Stimulated activated CD4-positive, alpha-beta T cell treated with anti-CD3 and anti-CD28 coated beads, Interleukin-2, amount 100 ng/mL, for 24 hours (primary cell): ENCODE measurements at places on chromosomes 7 and 10.
A peak's percentile ranks its signal among the peaks of the same experiment; 100 is the strongest.

- no peak for DNase-seq
Measured at GRCh38 chr10:115118346-115118745, 25.2 kb downstream of the ATRNL1 start.

GRCh38 chr7:109844362-109844761, 1246.6 kb upstream of the LRRN3 start:
- no peak for DNase-seq

GRCh38 chr10:132044803-132045202, 20.9 kb upstream of the JAKMIP3 start:
- DNase-seq, result no peak

DNA sequence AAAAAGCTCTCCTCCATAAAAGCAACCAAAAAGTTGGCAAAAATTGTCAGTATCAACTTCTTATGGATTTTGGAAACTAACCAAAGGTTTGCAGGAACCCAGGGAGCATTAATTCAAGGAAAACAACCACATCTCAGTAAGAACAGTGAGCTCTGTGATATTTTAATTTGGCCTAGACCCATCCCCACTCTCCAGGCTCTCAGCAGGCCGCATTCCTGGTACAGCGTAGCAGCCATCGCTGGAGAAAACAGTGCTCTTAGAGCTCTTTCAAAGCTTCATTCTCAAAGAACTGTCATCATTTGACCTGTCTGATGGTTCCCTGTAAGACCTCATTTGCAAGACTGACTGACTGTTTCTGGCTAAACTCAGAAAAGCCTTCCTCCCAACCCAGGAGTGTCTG, 81.9 kb downstream of the NUDCD3 start:
- no peak for DNase-seq

DNA sequence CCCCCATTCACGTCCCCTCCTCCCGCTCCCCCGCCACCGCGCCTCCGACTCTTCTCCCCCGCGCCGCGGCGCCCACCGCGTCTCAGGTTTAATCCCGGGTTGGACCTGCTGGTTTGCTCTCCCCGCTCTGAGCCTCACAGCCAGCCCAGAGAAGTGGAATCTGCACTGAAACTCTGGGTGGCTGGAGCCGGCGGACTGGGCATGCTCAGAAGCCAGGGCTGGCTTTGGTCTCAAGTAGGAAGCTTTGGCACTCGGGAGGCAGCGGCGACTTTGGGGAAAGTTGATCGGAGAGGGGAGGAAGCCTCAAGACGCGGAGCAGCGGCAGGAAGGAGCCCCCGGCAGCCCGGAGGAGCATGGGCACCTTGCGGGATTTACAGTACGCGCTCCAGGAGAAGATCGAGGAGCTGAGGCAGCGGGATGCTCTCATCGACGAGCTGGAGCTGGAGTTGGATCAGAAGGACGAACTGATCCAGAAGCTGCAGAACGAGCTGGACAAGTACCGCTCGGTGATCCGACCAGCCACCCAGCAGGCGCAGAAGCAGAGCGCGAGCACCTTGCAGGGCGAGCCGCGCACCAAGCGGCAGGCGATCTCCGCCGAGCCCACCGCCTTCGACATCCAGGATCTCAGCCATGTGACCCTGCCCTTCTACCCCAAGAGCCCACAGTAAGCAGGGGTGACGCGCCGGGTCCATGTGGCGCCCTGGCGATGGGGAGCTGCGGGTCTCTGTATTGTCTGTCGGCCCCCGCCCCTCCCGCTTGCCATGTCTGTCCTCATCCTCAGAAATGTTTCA, at the start of gene PRKG1:
Gene PRKG1 (plus strand): TSS at position 250 of the 791 bp plus-strand sequence.
- DNase-seq, result no peak

DNA sequence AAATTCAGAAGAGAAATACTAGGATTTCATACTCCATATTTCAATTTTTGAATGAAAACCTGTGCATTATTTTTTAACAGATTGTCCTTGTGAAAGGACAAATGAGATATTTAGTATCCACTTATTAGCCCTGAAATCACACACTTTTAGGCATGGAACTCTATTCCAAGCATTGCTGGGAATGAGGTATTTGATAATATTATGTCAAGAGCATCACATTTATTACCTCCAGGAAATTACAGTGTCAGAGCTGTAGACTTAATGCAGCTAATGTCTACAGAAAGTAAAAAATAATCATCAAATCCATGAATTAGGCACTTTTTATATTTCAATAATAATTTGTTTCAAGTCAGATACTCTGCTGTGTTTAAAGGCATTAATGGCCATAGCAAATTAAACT, 753.8 kb downstream of the REEP3 start:
- no peak for DNase-seq

GRCh38 chr10:31940839-31941653, 12.4 kb upstream of the ARHGAP12 start:
- DNase-seq, result peak; percentile 13

DNA sequence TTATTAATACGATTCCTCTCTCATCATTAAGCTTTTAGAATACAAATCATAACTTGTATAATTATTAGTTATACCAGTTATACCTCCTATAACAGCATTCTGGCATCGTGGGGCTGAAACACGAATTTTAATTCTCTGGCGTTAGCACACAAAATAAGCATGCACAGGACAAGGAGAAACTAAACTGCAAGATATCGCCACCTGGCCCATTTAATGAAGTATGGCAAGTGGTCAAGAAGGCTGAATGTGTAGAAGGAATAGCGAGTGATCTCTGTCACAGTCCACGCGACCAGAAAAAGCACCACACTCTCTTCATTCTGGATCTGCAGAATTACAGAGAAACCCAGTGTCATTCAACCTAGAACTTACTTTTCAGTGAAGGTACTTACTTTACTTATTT, 18.1 kb downstream of the HACD1 start:
- no peak for DNase-seq

- DNase-seq, result no peak
Measured at GRCh38 chr7:28641752-28642545, 229.6 kb downstream of the CREB5 start.

DNA sequence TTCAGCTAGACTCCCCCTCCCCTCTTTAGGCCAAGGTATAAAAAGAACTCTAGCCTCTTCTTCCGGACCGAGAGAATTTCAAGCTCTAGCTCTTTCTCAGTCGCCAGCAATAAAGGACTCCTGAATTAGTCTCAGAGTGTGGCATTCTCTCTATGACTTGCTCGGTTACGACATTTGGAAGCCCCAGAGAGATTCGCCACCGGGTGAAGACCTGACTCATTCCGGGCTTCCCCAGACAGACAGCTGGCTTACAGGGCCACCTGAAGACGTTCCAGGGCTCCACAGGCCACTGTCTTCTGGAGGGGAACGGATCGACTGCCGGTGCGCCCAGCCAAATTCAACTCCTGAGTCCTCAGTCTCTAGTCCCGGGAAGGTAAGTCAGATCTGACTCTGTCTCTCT, at the start of gene AKR1B15:
Gene AKR1B15 (plus strand): TSS at position 234 of the 400 bp plus-strand sequence. CDS start 15,510 bp downstream, outside the sequence.
- DNase-seq, result no peak

- DNase-seq, result no peak
Measured at GRCh38 chr7:151730591-151730990, 146.3 kb downstream of the PRKAG2 start.

DNA sequence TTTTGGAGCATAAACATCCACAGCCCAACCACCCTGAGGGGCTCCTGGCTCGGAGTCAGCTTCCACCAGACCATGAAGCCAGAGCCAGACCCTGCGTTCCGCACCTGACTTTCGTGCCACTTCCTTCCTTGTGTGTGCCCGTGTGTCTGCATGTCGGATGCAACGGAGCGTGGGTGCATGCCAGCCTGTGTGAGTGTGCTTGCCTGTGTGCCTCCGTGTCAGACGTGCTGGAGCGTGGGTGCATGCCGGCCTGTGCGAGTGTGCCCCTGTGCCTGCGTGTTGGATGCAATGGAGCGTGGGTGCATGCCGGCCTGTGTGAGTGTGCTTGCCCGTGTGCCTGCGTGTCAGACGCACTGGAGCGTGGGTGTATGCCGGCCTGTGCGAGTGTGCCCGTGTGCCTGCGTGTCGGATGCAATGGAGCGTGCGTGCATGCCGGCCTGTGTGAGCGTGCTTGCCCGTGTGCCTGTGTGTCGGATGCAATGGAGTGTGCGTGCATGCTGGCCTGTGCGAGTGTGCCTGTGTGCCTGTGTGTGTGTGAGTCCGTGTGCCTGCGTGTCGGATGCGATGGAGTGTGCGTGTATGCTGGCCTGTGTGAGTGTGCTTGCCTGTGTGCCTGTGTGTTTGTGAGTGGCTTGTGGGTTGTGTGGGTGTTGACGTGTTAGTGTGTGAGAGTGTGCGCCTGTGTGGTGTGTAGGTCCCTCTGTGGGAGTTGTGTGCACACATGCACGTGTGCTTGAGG, 28.1 kb upstream of the KNDC1 start:
- no peak for DNase-seq

DNA sequence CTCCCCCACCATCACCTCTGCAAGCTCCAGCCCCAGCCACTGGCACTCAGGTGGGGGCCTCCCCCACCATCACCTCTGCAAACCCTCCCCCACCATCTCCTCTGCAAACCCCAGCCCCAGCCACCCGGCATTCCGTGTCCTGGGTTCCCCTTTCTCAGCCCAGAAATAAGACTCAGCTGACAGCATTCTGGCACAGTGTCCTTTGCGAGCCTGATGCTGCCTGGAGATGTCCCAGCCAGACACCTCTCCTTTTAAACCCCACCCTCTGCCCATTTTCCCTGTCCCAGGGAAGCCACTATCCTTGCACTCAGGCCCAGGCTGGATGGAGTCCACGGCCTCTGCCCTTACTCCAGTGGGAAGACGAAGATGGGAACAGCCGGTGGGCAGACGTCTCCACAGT, 49.8 kb downstream of the ELFN1 start:
- DNase-seq, result no peak

DNA sequence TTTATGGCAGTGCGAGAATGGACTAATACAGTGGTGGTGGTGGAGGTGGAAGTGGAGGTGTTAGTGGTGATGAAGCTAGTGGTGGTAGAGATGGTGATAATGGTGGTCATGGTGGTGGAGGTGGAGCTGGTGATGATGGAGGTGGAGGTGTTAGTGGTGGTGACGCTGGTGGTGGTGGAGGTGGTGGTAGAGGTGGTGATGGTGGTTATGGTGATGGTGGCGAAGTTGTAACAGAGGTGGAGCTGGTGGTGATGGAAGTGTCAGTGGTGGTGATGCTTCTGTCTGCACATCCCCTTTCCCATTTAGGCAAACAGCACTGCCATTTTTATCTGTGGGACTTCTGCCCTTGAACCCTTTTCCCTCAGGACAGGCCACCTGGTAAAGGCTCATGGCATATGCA, 7.4 kb upstream of the PTPRN2 start:
- no peak for DNase-seq

GRCh38 chr7:29547421-29547820, 16.2 kb upstream of the PRR15 start:
- DNase-seq, result no peak

DNA sequence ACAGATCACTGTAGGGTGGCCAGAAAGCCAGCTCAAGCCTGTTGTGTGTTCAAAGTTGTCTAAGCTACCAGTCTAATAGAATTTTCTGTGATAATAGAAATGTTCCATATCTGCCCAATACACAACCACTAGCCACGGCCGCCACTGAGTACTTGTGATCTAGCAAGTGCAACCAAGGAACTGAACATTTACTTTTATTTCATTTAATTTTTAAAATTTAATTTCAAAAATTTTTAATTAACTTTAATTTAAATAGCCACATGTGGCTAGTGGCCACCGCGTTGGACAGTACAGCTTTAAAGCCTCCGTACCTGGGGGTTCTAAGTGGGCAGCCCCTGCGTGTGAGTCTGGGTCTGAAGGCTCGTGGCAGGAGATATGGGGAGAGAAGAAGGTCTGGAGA, 60.4 kb downstream of the SH3PXD2A start:
- DNase-seq, result no peak

GRCh38 chr10:60212195-60212594, 177.5 kb downstream of the ANK3 start:
- no peak for DNase-seq

DNA sequence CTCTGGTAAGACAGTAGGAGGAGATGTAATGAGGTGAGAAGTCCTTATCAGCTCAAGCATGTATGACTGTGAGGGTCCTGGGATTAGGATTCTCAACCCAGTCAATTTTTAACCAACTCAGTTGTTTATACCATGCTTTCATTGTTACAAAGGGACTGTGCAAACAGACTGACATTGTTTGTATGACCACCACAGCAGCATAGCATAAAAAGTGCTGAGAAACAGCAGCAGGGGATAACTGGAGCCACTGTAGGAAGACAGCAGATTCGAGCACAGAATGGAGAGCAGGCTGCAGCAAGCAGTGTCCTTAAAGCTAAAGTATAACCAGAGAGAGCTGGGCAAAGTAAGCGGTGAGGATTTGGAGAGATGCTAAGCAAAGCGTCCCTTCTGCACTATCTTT, 829.5 kb downstream of the REEP3 start:
- no peak for DNase-seq

- peak; percentile 17 for DNase-seq
Measured at GRCh38 chr7:88344956-88345832, 38.5 kb upstream of the STEAP4 start.
